Renal pelvis (tissue), 12 donors: ENCODE measurements at places on chromosomes 1 and 21. TPM values are rescaled to one million over a fixed set of nuclear protein-coding genes. Genes with fewer than 3 reads are reported as not detected.
A peak's percentile ranks its signal among the peaks of the same experiment; 100 is the strongest.

The SLC27A3 gene
- polyA plus RNA-seq = 36.4 TPM

DNA sequence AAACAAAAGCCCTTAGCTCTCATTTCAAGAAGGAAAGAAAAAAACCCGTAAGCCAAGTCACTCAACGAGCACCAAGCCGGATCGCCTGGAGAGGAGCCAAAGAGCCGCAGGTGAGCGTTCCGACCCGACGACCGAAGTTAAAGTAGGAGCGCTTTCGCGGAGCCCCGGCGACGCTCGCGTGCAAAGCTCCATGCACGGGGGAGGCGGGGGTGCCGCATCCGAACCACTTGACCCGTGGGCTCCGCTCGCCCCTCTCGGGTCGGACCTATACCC, 382 bp downstream of the GPBP1L1 start:
- peak; percentile 69 for DNase-seq

- no peak for DNase-seq
These were observed 415.6 kb downstream of the SMYD3 start for GRCh38 chr1:246091477-246091876.

The ERG gene
- 19.5 TPM for polyA plus RNA-seq

DNA sequence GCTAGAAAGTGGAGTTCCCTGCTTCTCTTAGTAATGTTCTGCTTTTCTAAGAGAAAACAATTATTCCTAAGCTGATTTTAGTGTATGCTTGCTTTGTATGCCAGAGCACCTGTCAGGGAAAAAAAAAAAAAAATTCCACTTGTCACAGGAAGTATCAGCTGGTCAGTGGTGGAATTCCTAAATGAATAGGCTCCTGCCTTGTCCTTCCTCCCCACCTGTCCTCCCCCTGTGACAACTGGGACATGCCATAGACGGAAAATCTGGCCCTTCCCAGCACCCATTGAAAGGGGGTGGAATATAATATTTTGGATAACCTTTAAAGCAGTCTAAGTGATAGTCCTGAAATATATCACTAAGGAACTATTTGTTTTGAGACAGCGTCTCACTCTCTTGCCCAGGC, 10.8 kb downstream of the FNDC5 start:
- DNase-seq = no peak

DNA sequence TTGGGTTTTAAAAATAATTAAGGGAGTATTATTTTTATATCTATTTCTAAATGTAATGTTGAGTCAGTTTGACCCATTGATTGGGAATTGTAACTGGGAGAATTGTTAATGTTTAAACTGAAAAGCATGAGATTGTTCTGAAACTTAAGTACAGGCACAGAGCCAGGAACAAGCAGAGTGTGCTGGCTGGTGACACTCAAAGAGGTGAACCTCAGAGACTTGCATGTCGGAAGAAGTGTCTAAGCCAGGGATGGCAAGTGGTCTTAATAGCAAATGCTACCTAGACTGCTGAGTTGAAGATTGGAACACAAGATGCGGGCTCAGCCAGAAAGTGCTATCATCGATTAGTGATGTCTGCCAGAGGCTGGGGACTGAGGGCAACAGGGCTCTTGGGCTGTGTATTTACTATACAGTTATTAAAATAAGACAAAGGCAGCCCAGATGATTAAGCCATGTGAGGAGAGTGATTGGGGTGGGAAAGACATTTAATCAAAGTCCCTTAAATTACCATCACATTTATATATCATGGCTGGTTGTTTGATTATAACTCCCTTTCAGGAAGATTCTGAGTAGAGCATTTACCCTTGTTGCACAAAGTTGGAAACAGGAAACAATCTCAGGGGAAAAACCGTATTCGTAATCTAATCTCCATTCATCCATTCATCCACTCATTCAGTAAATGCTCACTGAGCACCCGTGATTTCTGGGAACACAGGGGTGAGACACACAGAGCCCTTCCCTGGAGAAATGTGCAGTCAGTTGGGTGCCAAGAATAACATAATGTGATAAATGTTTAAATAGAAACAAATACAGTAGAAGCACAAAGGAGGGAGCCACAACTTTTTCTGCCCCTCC, 42.8 kb downstream of the C8A start:
- DNase-seq = no peak

The PAPPA2 gene
- polyA plus RNA-seq = 45.4 TPM

- no peak for DNase-seq
These were observed 538.5 kb downstream of the KIF26B start for GRCh38 chr1:245693116-245693793.

- DNase-seq = no peak
These were observed 76.0 kb upstream of the DPYD start for GRCh38 chr1:97996880-97997279.

GRCh38 chr21:45126204-45126626, 51.8 kb downstream of the ADARB1 start:
- no peak for DNase-seq

The HES5 gene
- 0.58 TPM for polyA plus RNA-seq

DNA sequence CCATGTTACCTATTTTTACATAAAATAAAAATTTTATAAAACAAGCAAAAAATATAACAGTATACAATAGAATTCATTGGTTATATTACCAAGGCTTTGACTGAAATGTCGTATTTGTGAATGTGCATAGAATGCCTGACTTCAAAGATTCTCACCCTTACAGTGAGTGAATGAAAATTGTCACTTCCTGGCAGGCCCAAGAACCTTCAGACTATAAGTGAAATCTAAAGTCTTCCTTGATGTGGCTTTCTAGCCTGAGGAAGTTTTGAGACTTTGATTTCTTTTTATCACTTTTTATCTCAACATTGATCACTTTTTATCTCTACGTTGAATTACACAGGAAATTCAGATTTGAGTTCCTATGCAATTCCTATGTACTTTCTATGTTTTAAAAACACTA, 104.7 kb upstream of the KIAA0040 start:
- no peak for DNase-seq

DNA sequence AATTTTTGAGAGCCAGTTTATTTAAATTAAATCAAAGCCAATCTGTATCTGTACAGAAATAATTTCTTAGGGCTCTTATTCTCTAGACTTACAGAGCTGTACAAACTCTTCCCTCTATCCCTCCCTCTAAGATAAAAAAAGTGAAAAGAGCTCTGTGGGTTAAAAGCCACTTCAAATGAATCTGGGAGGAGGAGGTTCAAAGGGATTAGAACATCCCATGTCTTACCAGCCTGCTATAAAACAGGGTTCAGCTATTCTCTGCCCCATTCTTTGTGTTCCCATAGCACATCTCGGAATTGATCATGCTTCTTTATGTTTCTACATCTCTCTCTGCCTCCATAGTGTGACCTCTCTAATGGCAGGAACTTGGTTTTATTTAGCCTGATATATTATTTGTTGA, 19.4 kb downstream of the KIAA0319L start:
- no peak for DNase-seq

GRCh38 chr21:42525676-42526378, 12.2 kb downstream of the SLC37A1 start:
- no peak for DNase-seq

GRCh38 chr1:11960276-11960675, 20.0 kb upstream of the MFN2 start:
- DNase-seq = no peak

GRCh38 chr1:2227346-2228156, 568 bp upstream of the SKI start:
- peak; percentile 97 for DNase-seq

DNA sequence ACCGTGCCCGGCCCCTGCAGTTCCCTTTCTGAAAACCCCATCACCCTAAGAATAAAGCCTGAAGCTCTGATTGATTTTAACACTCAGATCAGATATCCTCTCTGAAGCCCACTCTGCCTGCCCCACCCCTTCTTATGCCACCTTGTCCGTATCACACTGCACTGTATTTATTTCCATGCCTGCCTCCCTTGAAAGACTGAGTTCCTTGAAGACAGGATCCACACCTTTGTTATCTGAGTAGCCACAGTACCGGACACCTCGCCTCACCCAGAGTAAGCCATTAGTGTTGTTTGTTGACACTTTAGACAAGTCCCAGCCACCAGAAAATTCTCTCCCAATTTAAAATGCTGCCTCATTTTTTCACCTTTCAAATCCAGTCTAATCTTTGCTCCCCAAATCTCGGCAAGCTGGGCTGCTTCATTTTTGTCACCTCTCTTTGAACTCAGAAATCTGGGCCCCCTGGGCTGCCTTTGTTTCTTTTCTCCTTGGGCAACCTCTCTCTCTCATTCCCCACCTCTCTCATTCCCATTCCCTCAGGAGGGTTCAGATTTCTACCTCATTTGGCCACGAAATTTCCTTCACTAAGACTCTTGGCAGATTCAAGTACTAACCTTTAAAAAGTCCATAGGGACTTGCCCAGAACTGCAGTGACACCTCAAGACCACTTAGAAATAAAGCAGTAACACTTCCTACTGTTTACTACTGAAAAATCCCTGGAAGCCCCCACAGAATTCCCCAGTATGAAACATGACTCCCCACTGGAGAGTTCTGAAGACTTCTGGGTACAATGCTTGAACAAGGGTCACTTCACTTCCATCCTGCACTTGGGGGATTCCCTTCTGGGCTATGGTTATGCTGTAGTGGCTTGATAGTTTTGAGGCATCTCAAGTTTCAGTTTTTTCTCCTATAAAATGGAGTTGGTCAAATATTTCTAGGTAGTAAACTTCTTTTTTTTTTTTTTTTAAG, 8.7 kb upstream of the PPP1R15B start:
- DNase-seq = no peak

- DNase-seq = no peak
These were observed 1179.3 kb downstream of the KCNT2 start for GRCh38 chr1:195428927-195429326.

The TMEM82 gene
- polyA plus RNA-seq = 4.5 TPM

DNA sequence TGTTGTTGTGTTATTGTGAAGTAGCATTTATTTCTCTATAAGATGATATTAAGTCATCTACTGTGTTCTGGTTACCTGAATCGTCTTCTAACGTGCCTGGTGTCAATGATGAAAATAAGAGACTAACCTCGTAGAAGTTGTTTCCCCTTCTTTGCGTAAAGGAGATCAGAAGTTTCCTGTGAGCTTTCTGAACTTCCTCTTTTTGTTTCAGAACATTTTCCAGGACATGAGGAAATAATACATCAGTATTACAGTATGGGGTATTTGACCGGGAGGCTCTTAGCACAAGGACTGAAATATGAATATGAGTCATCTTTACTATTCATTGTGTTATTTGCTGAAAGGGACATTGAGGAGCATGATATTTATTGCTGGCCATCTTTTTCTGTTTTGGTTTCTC, 1.3 kb downstream of the ST6GALNAC3 start:
- DNase-seq = no peak

The ADCY10 gene
- polyA plus RNA-seq = 0.46 TPM

DNA sequence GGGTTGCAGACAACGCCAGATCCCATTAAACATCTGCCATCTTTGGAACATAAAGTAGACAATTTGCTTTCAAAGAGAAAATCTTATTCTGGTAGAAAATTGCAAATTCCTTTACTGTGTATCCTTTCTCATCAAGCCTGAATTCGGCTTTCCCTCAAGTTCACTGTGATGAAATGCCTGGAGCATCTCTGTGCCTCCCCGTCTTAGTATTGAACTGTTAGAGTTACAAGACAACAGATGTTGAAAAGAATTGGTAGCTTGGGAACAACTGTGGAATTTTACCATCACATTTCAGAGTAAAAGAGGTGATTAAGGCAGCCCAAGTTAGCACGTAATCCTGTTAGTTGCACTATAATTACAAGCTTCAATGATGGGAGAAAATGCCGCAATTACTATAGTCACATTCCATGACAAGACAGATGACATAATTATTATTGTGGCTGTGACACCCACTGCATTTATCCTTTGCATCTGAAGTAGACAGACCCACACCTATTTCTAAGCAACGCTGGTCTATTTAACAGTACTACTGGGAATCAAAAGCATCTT, 54.4 kb upstream of the B3GALNT2 start:
- no peak for DNase-seq

The AMY2A gene
- 0.47 TPM for polyA plus RNA-seq

The SLC30A7 gene
- polyA plus RNA-seq = 20.9 TPM
